ENCODE measurements at places on chromosomes 12 and 14. TPM values are rescaled to one million over a fixed set of nuclear protein-coding genes. Genes with fewer than 3 reads are reported as not detected.

MSRB3 gene
- total RNA-seq: 89.7 TPM

REP15 gene
- 1.9 TPM for total RNA-seq

RPL10L gene
- not detected for total RNA-seq

RNF212B gene
- total RNA-seq: not detected

PMEL gene
- 1.2 TPM for total RNA-seq

PRPH gene
- total RNA-seq: 0.39 TPM

IFNG gene
- total RNA-seq: 0.33 TPM

SMCO2 gene
- 0.36 TPM for total RNA-seq

DNA sequence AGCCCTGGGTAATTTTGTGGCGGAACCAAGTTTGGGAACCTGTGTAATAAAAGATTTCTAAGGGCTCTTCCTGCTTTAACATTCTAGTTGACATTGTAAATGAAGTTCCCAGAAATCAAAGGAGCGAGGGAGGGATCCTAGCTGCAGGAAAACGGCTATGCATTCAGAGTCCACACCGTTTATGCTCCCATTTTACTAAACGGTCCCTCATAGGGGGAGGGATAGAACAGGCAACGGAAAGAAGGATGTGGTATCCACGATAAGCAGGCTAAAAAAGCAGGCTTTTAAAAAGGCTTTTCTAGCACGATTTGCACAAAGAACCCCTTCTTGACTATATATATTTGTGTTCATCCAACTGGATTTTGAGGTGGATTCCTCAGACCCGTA lies 559 bp downstream of the SYNJ2BP start:
- no peak for DNase-seq

- no peak for DNase-seq
These were observed 2.0 kb upstream of the SIX1 start for GRCh38 chr14:60651086-60651795.

- DNase-seq: no peak
These were observed 208.3 kb downstream of the GXYLT1 start for GRCh38 chr12:41936333-41936732.

- DNase-seq: no peak
These were observed 192.2 kb downstream of the TMTC3 start for GRCh38 chr12:88334271-88334670.

GRCh38 chr14:53948205-53948884 lies 8.3 kb downstream of the BMP4 start:
- DNase-seq: no peak

DNA sequence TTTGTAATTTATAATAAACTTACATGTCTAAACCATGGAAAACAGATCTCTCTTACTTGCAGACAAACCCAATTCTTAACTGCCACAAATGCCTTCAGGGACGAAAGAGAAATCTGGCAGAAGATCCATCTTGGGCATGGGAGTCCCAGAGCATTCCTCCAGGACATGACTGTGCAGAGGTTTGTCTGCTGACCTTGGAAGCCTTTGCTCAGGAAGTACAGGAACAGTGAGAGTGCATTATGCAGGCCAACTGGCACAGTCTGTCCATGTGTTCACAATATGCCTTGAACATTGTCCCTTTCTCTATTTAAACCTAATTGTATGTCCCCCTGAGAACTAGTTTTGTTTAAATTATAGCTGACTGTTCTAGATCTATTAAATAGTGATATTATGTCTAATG lies 467.1 kb downstream of the ATP23 start:
- no peak for DNase-seq

DNA sequence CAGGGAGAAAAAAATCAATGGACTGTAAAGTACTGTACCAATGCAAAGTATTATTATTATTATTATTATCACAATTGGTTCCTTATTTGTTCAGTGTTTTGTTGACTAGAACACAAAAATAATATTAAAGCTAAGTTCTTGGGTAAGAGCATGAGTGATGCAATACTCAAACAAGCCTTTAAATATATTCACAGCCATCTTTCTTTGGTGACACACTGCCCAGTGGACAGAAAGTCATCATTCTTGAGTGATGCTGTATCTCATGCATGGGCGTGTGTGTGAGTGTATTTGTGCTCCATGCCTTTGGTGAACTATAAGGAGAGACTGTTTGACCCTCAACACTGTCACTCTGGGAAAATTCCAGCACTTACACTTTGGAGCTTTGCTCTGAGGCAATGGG lies 93.6 kb downstream of the KCNK10 start:
- no peak for DNase-seq

DNA sequence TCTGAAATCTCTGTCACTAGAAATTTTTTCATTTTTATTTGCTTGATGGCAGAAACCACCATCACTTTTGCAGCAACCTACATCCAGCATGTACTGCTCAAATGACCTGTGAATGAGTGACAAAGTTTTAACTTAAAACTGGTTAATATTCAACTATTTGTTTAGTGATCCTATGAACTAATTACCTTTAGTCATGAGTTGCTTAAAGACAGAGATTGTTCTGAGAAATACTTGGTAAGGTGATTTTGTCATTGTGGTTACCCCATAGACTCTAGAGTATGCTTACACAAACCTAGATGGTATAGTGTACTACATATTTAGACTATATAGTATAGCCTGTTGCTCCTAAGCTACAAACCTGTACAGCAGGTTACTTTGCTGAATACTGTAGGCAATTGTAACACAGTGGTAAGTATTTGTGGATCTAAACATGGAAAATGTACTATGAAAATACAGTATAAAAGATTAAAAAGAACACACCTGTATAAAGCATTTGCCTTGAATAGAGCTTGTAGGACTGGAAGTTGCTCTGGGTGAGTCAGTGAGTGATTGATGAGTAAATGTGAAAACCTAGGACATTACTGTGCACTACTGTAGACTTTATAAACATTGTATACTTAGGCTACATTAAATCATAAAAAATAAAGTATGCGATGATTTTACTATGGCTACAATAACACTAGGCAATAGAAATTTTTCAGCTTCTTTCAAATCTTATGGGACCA lies 256.6 kb upstream of the PPFIA2 start:
- DNase-seq: no peak

DNA sequence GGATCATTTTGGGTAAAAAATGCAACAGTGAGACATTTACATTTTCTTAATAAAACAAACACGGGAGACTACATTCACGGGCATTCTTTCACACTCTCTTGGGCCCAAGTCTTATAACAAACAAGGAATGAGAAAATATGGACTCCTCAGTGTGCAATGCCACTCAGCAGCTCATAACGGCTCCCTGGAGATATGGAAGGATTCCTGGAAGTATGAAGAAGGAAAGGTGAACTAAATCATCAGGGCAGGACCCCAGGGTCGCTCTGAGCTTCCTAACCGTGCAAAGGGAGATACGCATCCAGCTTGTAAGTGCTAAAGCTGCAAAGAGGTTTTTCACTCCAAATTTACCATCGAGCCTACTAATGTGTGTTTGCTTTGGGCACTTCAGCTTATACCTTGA lies 33.5 kb upstream of the CCDC91 start:
- no peak for DNase-seq

DNA sequence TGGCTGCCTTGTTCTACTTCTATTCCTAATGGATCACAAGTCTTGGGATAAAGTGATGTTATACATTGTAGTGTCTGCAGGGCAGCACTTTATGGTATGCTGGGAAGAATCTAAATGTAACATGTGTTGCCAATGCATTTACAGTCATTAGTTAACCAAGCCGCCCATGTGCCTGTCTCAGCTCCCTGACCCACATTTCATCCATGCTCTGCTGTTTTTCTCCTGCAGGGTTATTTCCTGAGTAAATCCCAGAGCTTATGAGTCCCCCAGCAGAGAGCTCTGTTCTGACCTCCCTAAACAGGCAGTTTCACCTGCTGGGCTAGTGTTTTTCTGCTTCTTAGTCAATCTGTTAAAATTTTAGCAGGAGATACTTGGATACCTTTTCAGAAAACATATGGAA lies 4.4 kb upstream of the TMTC2 start:
- DNase-seq: no peak

GRCh38 chr14:96635850-96636249 lies 133.7 kb downstream of the PAPOLA start:
- no peak for DNase-seq

GRCh38 chr12:64036414-64036813 lies 185.7 kb downstream of the KICS2 start:
- DNase-seq: no peak

DNA sequence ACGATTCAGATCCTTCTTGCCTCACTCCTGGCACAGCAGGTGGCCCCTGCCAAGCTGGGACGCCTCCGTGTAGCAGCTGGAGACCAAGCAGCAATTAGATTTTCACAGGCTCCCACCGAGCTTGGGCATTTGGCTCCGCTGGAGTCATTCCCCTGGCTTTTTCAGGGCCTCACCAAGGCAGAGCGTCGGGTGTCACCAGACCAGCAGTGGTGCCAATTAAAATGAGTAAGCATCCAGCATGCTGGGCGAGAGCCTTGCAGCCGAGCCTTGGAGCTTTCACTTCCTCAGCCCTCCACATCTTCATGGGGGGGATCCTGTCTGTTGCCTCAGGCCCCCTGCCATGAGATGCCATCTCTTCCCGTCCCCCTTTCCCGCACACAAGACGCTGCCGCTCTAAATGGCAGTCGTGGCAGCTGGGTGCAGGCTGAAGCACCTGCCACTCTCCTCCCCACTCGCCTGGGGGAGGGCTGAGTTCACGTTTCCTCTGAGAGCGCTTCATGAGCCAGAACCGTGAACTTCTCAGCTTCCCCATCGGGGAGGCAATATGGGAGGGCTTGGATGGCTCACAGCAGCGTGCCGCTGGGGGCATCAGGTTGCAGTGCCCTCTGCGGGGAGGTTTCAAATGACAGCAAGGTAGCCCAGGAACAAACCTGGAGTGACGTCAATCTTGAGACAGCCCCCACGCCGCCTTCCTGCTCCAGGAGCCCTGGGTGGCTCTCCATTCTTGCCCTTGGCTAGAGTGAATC lies 11.7 kb downstream of the TPCN1 start:
- DNase-seq: no peak

- no peak for DNase-seq
These were observed 74.8 kb upstream of the PCED1B start for GRCh38 chr12:47004634-47005033.

- no peak for DNase-seq
These were observed 49.5 kb downstream of the DCAF4 start for GRCh38 chr14:72975770-72976169.

DNA sequence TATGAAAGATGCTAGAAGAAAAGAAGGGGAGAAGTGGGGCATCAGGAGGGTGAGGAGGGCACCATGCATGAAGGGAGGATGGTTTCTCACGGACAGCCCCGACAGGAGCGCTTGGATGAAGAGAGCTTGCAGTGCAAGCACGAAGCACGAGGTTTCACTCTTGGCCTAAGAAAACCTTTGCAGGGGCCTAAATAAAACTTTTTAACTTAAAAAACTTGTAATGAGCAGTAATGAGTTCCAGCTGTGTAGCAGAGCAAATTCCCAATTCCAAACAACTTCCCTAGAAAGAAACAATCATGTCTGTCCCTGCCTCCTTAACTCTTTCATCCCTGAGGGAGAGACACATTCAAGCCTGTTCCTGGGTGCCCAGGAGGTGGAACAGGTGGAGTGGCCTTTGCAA lies 119.5 kb downstream of the PAH start:
- DNase-seq: no peak

Data from Panc1 (cell line).